ENCODE measurements at places on chromosomes 6 and 20. TPM values are rescaled to one million over a fixed set of nuclear protein-coding genes. Genes with fewer than 3 reads are reported as not detected.

The SNTA1 gene
- 11.6 TPM for total RNA-seq

GRCh38 chr6:108242721-108243120 is 18.1 kb downstream of the SNX3 start:
- DNase-seq: no peak

DNA sequence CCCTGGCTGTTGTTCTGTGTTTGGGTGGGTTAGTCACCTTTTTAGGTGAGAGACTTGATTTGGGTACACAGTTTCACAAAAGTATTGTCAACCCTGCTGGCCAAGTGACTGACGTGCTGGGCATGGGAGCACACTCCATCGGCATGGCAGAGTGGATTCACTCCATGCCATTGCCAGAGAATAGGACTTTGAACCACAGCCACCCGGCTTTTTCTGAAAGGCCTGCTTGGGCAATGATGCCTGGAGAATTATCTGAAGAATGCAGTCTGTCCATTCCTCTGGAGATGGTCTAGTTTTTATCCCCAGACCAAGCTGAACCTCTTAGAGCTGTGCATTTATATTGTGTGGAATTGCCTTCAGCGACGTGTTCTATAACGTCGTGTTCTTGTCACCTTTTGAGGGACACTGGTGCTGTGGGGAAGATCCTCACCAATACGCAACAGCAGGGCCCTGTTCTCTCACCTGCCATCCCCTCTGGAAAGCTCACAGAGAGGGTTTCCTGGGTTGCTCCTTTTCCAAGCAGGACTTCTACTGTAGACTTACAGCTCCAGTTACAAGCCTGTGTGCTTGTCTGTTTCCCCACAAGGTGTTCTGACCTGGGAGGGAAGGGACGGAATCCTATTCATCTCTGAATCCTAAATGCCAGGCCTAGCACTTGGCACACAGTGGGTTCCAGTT is 183.4 kb upstream of the AKAP12 start:
- no peak for DNase-seq

DNA sequence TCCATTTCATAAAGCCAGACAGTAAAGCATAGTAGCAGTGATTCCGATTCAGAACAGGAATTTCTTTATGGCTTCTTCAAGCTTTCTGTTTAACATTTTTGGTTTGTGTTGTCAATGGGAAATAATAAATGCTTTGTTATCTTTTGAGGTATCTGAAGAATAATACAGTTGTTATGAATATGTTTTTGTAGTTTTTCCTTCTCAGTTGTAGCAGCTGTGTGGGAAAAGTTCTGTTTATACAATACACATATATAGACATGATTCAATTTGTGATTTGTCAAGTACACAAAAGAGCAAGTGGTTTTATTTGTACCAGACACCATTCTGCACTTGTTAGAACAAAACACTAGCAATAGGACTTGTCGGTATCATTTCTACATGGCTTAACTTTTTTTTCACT is 96.6 kb downstream of the CDYL start:
- no peak for DNase-seq
